Activated T-helper 9 cell treated with anti-CD3 and anti-CD28 coated beads, Interleukin-2, amount 50 U/mL, for 16 hours (primary cell): ENCODE measurements at places on chromosomes 6 and 20.

DNA sequence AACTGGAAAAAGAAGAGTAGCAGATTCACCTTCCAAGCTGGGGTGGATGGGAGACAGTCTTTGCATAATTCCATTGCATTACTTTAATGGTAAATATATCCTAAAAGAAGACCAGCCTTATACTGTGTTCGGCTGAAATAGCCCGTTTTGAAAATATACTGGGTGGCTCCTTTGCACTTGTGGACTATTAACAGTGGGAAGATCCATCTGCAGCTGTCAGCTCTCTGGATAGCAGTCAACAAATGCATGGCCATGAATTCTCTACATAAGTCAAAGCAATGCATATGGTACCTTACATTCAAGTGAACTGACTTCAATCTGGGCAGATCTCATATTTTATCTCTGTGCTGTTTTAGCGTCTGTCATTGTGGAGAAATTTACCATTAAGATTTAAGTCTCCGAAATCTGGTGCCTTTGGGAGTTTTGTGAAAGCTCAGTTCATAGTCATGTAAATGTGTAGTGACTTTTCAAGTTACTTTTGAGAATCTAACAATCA lies 400.6 kb upstream of the RNF217 start:
- no peak for DNase-seq

DNA sequence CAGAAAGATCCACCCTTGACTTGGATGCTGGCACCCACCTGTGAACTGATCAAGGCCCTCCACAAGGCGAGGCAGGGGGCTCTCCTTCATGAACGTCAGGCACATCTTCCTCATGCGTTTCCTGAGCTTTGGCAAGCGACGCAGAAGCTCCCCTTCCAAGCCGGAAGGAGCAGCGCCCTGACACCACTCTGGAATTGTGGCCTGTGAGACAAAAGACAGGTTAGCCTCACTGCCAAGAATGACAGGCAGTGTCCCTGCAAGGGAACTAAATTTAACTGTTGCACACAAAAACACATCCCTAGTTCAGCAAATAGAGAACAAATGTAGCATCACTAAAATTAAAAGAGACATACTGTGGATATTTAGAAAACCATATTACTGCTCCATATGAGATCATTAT lies 42.0 kb upstream of the LYRM2 start:
- DNase-seq = no peak

DNA sequence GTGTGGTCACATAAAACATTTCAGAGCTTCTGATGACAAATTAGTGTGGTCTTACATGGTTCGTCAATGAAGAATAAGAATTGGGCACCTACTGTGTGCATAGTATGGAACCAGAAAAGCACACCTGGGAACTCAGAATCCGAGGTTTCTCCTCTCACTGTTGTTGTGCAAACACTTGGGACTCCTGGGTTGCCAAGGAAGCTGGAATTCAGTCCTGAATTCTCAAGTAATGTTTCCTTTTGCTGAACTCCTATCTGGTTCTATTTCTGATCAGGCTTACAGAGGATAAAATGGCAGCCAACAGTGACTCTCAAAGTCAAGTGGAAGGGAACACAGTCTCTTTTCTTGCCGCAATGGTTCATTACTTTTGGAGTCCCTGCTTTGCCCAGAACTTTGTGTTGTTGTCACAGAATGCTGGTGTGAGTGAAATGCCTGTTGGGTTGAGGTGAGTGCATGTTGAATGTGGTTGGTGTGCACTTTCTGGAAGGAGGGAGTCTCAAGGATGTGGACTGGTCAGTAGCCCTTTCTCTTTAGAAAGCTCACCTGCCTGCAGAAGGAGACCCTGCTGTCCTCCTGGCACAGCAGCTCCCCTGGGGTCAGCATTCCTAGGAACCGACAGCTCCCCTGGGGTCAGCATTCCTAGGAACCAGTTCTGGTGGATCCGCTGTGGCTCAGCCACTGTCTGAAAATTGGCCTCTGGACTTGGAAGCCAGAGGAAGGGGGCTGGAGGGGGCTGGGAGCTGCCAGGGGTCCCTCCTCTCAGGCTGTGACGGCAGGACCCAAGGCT lies 1.4 kb downstream of the UNC93A start:
- no peak for DNase-seq

GRCh38 chr20:2946988-2947961 lies 74.0 kb downstream of the PTPRA start:
- DNase-seq = no peak

DNA sequence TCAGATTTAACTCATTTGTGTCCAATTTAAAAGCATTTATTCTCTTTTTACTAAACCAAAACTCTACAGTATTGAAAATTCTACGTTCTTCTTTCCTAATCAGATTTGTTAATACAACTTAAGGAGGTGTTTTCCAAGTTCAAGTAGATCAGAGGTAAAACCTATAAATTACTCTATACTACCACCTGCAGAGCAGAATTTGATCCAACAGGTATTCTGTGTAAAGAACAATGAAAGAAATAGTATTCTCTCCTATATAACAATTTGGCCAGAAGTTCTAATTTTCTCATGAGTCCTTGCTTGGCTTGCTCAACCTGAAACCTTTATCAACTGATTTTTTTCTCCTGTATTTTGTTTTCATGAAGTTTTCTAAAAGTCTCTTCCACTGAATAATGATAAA lies 28.5 kb upstream of the DST start:
- no peak for DNase-seq

DNA sequence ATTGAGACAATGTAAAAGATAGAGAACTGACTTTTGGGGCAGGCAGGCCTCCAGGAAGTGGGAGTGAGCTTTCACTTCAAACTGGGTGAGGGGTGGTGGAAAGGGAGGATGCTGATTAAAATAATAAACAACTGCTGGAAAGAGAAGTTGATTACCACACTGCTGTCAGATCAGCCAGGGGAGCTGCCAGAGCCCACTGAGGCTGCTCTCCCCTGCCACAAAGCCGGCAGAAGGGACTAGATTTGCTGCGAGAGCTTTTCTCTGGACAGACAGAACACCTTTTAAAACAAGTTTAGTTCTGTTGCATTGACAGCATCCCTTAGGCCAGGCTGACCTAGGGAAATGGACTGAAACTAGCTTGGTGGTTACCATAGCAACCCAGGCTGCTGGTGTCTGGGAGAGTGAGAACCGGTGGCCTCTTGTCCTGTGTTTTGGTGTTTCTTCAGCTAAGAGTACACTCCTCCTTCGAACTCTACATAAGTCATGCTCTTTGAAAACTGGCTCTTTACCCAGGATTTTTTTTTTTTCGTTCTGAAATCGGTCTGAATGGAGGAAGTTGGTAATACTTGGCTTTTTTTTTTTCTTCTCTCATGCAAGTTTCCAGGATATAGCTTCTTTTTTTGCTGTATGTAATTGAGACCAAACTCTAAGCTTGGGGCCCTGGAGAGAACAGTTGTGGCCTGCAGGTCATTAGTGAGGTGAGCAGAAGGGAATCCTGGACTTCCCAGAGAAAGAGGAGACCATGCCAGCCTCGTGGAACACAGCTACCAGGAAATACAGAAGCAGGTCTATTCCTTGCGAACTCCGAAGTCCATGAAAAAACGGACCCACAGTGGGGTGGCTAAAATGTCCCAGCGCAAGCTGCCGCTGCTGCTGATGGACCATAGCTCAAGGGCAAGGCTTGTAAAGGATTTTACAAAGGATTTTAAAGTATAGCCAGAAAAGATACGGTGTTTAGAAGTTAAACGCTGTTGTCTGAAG lies 374.4 kb downstream of the UTRN start:
- DNase-seq = no peak

DNA sequence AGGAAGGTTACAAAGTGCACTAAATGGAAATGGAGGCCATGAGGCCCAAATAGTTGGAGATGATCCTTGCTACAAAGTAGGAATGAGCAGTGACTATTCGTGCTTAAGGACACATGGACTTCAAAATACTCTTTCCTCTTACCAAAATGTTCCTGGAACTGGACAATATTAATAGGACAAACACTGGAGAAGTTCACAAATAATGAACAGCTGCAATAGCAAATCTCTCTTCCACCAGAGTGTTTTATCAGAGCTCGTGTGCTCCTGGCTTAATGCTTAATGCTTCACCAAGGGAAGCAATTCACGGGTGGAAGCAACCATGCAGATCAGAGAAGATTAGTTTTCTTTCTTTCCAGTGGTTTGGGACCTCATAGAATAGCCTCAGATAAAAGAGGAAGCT lies 435.4 kb downstream of the BCKDHB start:
- no peak for DNase-seq

GRCh38 chr6:39714802-39715201 lies 10.4 kb downstream of the KIF6 start:
- no peak for DNase-seq

DNA sequence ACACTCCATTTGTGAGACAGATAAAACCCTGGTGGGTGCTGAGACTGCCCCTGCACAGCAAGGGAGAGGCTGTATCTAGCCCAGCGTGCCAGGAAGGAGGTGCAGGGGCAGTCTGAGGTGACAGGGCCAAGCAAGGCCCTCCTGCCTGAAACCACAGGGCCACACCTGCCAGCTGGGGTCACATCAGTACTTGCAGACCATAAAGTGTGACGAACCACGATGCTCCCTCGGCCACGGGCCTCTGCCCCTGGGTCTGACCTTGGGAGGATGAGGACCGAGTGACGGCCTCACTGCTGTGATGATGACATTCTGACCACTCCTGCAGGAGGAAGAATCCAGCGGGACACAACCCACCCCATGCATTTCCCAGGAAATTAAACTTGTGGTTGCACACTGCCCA lies 75.1 kb downstream of the NINL start:
- no peak for DNase-seq

DNA sequence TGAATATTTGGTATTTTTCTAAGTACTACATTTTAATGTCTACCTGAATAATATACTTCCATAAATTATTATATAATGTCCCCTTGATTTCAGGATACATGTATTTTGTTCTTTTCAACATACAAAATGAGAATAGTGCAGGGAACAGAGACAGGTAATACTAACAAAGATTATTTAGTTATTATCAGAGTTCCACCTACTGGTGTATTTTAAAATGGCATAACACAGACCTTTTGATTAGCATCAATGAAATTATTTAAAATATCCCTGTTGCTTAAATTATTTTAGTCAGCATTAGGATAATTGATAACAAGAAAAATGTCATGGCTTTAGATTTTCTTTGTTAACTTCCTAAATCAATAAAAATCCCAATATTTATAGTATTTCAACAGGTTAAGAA lies 184.0 kb downstream of the PRDM13 start:
- DNase-seq = no peak

DNA sequence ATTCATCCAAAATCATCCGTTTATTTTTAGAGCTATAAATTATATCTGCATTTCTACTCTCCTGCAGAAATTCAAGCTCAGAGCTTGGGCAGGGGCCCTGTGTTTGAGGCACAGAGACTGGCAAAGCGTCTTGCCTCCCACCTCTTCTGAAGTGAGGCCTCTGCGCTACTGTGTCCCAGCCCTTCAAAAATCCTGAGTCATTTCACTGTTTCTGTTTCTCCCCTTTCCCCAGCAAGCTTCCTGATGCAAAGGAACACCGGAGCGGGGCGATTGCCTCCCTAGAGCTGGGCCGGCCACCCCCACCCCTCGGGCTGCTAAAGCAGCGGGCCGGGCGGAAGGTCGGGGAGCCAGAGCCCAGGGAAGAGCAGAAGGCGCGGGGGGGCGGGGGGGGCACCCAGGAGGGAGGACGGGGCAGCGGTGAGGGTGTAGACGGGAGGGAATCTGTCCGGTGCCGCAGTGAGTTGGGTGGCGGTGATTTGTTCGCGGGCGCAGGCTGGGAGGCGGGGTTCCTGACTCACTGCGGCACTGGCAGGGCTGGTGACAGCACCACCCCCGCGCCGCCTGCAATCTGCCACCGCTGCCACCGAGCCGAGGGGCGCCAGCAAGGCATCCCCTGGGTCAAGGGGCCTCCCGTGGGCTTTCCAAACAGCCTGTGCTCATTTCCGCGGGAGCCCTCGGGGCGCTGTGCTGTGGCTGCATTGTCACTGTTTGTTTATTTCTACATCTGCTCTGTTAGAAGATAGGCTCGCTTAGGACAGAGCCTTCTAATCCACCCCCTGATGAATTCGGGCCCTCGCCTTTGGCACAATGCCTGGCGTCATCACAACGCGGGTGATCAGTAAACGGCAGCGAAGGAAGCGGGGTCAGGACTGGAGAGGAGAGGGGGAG lies 46.5 kb upstream of the SNAP25 start:
- DNase-seq = peak; percentile 2

DNA sequence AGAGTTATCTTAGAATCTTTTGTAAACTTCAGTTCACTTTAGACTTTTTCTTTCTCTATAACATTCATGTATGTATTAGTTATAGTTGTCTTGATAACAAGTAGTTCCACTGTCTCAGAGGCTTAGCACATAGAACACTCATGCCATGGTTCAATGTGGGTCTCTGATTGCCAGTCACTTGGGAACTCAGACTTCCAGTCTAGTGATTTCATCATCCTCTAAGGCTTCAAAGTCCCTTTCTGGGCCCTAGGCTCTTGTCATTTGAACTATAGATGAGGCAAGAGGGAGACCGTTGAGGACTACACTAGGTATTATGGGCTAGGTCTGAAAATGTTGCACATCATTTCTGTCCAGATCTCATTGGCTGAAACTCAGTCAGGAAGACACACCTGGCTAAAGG lies 8.4 kb upstream of the EEF1E1 start:
- DNase-seq = no peak

- DNase-seq = no peak
Measured at GRCh38 chr20:23371496-23371895, 9.5 kb downstream of the GZF1 start.

- DNase-seq = no peak
Measured at GRCh38 chr6:107328081-107328480, 131.3 kb downstream of the PDSS2 start.

DNA sequence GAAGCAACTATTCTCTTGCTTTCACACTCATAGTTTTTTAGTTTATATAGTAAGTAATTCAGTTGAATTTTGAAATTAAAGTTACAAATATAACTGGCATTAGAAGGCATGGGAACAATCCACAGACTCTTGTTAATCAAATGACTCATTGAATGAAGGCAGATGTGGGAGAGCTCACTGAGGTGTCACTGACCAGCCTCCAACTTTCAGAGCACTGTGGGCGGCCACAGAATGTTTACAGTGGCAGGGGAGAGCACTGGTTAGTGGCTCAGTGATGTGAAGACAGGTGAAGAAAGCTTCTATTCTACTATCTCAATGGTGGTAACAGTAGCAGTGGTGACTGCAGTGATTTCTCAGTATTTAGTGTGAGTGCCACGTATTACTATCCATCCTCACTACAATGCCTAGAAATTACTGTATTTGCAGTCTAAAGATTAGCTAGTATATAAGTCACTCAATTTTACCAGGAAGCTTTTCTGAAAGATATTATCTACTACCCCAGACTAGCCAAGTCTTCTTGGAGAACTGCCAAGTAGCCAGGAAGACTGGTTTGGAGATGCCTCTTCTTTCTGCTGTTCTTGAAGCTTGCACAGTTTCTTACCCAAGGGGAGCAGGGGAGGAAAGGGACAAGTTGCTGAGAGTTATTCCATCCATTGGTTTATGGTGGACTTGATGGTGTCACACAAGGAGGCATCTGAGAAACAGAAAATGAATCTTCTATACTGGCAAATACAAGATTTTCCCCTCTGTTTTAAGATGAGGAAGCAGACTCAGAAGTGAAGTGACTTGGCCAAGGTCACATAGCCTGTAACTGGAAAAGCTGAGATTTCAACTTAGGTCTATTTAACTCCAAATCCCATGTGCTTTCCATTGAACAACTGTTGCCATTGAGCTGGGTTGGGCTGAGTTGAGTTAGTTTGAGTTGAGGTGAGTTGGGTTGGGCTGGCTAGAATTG lies 231.2 kb downstream of the ANKRD60 start:
- DNase-seq = no peak

- DNase-seq = no peak
Measured at GRCh38 chr6:70168681-70169377, 134.1 kb downstream of the COL9A1 start.
